ENCODE measurements at places on chromosomes 7 and 10. TPM values are rescaled to one million over a fixed set of nuclear protein-coding genes. Genes with fewer than 3 reads are reported as not detected.

Gene POLD2
- total RNA-seq: 107 TPM

Gene WEE2
- not detected for total RNA-seq

Gene PDLIM1
- total RNA-seq: 29.8 TPM

Gene AKR1E2
- total RNA-seq: 29.2 TPM

Gene KLF14
- total RNA-seq: not detected

Gene HOXA1
- 0.64 TPM for total RNA-seq

Gene ADAM8
- total RNA-seq: 17.5 TPM

Gene PCLO
- 0.48 TPM for total RNA-seq

Gene ANXA8L1
- 183 TPM for total RNA-seq

Gene FAM204A
- 65.5 TPM for total RNA-seq

Gene TAS2R41
- not detected for total RNA-seq

Gene DOCK4
- total RNA-seq: 10.6 TPM

Gene VAX1
- not detected for total RNA-seq

Gene HHEX
- total RNA-seq: 0.43 TPM

Gene EPDR1
- 20.0 TPM for total RNA-seq

Gene FOXI2
- not detected for total RNA-seq

Gene GIMAP5
- 0.64 TPM for total RNA-seq

Gene NME8
- not detected for total RNA-seq

Gene OR6V1
- not detected for total RNA-seq

Gene ADGRA1
- not detected for total RNA-seq

Gene SAMD8
- total RNA-seq: 33.7 TPM

Gene ZNF503
- total RNA-seq: 4.8 TPM

Gene SGCE
- total RNA-seq: 29.2 TPM

Gene SRRT
- total RNA-seq: 22.0 TPM

Gene ADRA2A
- total RNA-seq: not detected

Gene PDAP1
- 32.0 TPM for total RNA-seq

Gene TAC1
- 2.9 TPM for total RNA-seq

Gene AVPI1
- total RNA-seq: 178 TPM

Gene CTTNBP2
- total RNA-seq: 1.1 TPM

Gene MMP21
- not detected for total RNA-seq

Gene ASIC3
- total RNA-seq: not detected

Gene HPS6
- total RNA-seq: 62.2 TPM

Gene NRCAM
- 0.64 TPM for total RNA-seq
